ENCODE measurements at places on chromosomes 4 and X.
A peak's percentile ranks its signal among the peaks of the same experiment; 100 is the strongest.

- DNase-seq, result no peak
Measured at GRCh38 chr4:57710053-57710452, 599.9 kb upstream of the IGFBP7 start.

DNA sequence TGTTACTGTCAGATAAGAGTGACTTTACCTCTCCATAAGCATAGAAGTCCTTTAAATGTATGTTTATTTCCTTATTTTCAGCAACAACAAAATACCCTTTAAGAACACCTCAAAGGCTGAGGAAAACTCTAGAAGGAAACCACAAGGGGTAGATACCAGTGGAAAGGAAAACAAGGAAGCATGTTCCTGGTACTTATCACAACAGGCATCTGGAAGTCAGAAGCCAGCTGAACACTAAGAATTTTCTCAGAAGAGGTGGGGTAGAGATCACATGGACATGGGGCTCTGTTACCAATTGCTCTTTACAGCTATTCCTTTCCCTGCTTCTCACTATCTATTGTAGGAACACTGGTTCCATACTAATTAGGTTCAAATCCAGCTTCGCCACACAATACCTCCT, 51.5 kb upstream of the BEND2 start:
- no peak for DNase-seq

- peak; percentile 44 for DNase-seq
Measured at GRCh38 chr4:80335554-80336358, at the start of gene CFAP299. Gene CFAP299, plus strand, starts transcription at chr4:80335730.

DNA sequence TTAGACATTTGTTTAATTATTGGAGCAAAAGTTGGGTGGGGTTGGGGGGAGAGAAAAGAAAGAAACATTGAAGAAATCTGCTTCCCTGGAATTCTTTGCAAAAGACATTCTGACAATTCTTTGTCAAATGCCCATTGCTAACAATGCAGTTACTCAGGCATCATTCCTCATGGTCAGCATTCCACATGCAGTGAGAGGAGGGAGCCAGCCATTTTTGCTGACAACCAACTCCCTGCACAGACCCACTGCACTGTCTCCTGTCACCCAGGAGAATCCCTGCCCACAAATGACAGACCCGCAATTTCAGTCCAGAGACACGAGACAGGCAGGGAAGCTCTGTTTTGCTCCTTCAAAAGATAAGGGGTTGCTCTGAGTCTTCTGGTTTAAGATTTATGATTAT, 985.1 kb upstream of the SLIT2 start:
- DNase-seq, result no peak

DNA sequence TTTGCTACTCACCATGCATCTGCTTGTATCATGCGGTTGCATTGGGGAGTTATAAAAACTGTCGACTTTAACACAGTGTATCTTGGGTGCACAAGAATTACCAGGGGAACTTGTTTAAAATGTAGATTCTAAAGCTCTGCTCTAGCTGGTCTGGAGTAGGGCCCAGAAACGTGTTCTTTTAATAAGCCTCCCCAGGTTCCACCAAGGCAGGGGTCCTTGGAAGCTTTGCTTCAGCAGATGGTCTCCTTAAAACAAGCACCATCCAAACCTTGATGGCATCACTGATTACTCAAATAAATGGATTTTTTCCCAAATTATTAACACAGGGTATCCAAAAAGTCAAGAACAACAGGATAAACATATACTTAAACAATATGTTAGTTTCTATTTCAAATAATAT, 120.2 kb upstream of the NDP start:
- no peak for DNase-seq

DNA sequence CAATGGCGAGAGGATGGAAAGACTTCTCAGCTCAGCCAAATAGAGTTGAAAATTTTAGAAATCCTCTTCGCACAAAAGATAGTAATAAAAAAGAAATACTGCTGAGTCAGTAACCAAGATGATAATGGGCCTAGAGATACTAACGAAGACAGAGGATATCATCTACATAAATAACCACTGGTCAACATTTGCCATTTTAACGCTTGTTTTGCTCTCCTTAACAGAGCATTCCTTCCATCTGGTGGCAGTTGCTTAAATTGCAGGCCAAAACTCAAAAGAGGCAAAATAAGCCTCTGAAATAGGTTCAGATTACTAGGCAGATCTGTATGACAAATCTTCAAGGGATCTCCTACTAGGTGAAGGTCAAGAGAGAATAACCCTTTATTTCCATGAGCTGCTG, 51.7 kb upstream of the MCF2 start:
- DNase-seq, result no peak

GRCh38 chr4:5465956-5466355, 242.4 kb downstream of the EVC2 start:
- DNase-seq, result no peak

GRCh38 chr4:48556268-48556667, 66.2 kb downstream of the ZAR1 start:
- DNase-seq, result no peak

Measured in stimulated activated naive CD8-positive, alpha-beta T cell treated with anti-CD3 and anti-CD28 coated beads, Interleukin-15, amount 100 ng/mL, for 72 hours (primary cell).